ENCODE measurements at places on chromosomes 7 and 10. TPM values are rescaled to one million over a fixed set of nuclear protein-coding genes. Genes with fewer than 3 reads are reported as not detected.

- no peak for DNase-seq
Measured at GRCh38 chr7:53191191-53191695, 155.8 kb downstream of the POM121L12 start.

DNA sequence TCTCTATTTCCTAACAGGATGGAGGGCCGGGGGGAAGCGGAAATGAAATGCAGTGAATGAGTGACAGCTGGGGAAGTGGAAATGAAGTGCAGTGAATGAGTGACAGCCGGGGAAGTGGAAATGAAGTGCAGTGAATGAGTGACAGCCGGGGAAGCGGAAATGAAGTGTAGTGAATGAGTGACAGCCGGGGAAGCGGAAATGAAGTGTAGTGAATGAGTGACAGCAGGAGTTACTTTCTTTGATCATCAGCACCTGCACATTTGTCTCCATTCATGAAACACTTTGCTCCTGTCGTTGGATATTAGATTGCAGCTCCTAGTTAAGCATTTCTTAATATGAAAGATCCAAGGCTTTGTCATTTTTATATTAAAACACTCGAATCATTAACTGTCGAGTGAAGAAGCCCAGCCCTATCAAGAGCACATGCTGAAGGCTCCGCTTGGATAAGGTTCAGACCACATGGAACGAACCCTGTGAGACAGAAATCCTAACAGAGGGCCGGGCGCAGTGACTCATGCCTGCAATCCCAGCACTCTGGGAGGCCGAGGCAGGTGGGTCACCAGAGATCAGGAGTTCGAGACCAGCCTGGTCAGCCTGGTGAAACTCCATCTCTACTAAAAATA, 406.0 kb upstream of the ADARB2 start:
- no peak for DNase-seq

ANXA8L1 gene
- polyA plus RNA-seq, result 0.54 TPM

SH2D4B gene
- polyA plus RNA-seq, result not detected

GRCh38 chr10:13003004-13003403, 1.5 kb upstream of the CCDC3 start:
- DNase-seq, result no peak

HOXA4 gene
- polyA plus RNA-seq, result 1.3 TPM

HTR7 gene
- polyA plus RNA-seq, result 0.17 TPM

- no peak for DNase-seq
Measured at GRCh38 chr10:80260295-80261243, 28.9 kb downstream of the MAT1A start.

- DNase-seq, result no peak
Measured at GRCh38 chr7:144884896-144885295, 49.0 kb upstream of the TPK1 start.

DNA sequence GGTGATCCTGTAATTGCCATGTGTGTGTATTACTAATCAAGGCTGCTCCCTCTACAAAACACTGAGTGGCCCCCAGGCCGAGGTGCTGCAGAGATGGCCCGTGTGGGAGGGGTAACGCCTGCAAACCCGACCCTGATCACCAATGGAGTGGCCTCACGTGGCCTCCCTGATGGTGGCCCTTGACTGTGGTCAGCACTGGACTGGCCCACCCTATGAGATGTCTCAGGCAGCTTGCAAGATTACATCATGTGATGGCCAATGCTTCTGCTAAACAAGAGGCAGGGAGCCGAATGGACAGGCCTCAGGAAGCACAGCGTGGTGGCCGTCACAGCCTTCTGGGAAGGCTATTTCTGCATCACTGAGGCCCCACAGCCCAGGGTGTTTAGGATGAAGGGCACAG, 186.4 kb downstream of the MGMT start:
- no peak for DNase-seq

HECTD2 gene
- polyA plus RNA-seq, result 7.6 TPM

DYDC1 gene
- not detected for polyA plus RNA-seq

- no peak for DNase-seq
Measured at GRCh38 chr7:157446322-157446721, 109.5 kb downstream of the DNAJB6 start.

DNA sequence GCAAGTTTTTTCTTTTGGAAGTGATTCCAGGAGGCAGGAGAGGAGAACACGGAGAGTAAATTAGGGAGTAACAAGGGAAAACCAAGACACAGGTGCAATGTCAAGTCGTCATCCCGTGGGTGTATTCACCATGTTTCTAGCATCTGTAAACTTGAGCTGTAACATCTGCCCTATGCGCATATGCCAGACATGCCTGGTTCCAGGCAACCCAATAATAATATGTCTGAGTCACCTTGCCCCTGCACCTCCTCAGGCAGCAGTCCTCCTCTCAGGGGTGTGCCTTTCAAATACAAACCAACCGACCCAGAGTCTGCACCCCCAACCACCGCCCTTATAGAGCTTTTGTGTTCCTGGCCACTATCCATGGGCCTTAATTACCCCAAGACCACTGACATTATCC, 107.0 kb upstream of the PDE1C start:
- DNase-seq, result no peak

- no peak for DNase-seq
Measured at GRCh38 chr7:2713370-2713769, 25.4 kb downstream of the AMZ1 start.

STEAP1B gene
- 1.4 TPM for polyA plus RNA-seq

DNA sequence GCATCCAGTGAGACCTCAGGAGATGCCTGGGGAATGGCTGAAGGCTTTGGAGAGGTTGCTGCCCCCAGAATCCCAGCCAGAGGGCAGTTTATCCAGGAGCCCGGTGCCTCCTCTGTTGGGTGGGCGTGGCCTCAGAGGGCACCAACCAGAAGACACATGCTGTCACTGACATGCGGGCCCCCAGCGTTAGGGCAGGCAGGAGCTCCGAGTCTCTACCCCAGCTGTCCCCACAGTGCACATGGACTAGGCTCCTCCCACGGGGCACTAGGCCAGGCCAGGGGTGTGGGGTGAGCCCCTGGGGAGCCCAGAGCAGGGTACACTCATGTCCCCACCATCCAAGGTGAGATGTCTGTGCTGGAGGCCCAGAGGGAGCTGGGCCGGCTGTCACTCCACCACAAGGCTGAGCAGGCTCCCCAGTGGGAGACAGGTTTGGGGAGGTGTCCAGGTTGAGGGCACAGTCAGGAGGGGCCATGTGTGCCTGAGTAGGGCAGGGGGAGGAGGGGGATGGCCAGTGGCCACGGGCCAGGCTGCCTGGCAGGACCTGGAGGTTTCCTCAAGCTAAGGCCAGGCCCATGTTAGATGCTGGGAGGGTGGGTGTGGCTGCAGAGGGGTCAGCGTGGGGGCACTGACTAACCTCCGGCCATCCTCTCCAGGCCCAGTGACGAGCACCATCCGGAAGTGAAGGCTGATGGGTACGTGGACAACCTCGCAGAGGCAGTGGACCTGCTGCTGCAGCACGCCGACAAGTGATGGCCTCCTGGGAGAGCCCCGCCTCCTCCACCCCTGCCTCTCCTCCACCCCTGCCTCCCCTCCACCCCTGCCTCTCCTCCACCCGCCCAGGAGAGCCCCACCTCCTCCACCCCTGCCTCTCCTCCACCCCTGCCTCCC, 131.3 kb downstream of the FAM53B start:
- no peak for DNase-seq

GRCh38 chr10:79144351-79145173, 75.8 kb downstream of the ZMIZ1 start:
- DNase-seq, result no peak

DNA sequence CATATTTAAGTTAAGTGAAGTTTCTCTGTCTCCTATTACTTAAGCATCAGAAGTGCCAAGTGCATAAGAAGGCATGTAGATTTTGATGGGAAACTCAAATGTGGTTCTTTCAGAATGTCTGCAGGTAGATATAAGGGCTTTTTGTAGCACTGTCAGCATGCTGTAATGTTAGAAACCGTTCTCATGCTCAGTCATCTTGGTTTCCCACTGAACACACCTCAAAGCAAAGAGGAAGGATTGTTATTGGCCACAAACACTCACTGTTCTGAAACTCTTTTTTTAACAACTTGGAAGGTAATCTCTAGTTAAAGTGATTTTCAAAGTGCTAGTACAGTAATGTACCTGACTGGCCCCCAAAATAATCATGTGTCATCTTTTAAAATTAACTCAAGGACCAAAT, 126.0 kb downstream of the AASS start:
- no peak for DNase-seq

- no peak for DNase-seq
Measured at GRCh38 chr10:69731184-69731583, 70.5 kb upstream of the COL13A1 start.

DNA sequence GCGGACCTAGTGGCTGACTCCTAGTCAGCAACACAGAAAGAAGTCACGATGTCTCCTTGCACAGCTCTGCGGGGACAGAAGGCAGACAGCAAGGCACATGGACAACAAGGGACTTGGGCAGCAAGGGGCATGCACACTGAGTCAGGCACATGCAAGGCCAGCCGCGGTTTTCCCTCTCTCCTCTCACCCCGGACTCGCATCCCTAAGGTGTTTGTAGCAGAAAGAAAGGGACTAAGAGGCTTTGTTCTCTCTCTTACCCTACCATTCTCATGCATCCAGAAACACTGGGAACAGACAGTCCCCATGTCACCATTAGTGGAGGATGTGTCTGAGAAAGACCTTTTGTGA, 193.3 kb upstream of the PHF14 start:
- DNase-seq, result no peak

- no peak for DNase-seq
Measured at GRCh38 chr7:36635091-36635490, 89.2 kb downstream of the AOAH start.

GRCh38 chr10:1043532-1043995, 5.4 kb downstream of the IDI1 start:
- no peak for DNase-seq

DNA sequence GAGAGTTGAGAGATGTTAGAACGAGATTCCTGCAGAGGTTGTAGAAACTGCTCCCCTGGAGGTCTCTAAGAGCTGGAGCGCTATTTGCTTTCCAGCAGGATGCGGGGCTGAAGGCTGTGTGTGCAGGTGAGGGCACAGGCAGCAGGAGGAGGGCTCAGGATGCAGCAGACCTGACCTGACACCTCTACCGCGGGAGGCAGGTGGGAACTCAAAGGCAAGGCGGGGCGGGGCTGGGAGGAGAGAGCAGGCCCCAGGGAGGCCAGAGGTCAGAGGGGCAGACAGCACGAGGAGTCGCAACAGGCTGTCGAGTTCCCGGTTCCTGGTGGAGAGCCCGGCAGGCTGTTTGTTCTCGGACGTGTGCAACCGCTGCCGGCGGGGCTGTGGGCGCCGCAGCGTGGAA, 7.9 kb upstream of the CRTAC1 start:
- DNase-seq, result no peak

NKX2-3 gene
- polyA plus RNA-seq, result not detected

GRCh38 chr10:35355971-35356724, 19.8 kb downstream of the CCNY start:
- DNase-seq, result no peak

- no peak for DNase-seq
Measured at GRCh38 chr10:57891201-57892006, 376.3 kb downstream of the IPMK start.

STEAP2 gene
- 5.1 TPM for polyA plus RNA-seq

CD36 gene
- polyA plus RNA-seq, result 0.34 TPM

DNA sequence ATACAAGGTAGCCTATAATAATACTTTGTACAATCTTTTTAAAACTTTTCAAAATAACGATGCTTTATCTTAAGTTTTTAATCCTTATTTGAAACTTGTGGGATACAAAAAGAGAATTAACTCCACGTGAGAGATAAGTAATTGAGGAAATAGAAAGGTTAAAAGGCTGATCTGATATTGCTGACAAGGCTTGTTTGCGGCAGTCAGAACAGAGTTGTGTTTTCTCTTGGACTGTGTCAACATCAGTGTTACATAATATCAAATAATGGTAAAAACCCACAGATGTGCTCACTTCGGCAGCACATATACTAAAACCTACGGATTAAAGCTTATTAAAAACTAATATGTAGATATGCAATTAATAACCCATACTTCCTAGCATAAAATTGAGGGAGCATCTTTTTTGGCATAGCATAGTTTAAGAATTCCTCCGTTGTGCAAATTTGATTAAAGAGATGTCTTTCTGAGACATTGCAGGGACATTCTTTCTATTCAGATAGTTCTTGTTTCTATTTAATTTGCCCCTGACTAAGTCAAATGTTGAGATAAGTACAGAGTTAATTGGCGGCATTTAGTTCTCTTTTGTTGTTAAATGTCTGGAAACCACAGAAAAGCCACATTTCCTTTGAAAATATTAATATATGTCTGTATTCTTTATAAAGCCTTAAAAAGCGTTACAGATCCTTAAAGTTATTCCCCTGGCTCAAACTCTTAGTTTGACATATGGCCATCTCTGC, 63.3 kb downstream of the FAM185A start:
- DNase-seq, result no peak
